ENCODE measurements at places on chromosomes 6 and 20. TPM values are rescaled to one million over a fixed set of nuclear protein-coding genes. Genes with fewer than 3 reads are reported as not detected.

- no peak for DNase-seq
Observed at GRCh38 chr20:31821427-31821826, 2.3 kb downstream of the MYLK2 start.

The TRIM40 gene
- total RNA-seq: not detected

The SPATA25 gene
- 9.6 TPM for total RNA-seq

- DNase-seq: no peak
Observed at GRCh38 chr6:90066697-90067096, 172.4 kb downstream of the GJA10 start.

GRCh38 chr6:130019326-130020072 is 1.1 kb downstream of the L3MBTL3 start:
- DNase-seq: no peak

- DNase-seq: no peak
Observed at GRCh38 chr20:25194333-25194972, 1.1 kb upstream of the ENTPD6 start.

DNA sequence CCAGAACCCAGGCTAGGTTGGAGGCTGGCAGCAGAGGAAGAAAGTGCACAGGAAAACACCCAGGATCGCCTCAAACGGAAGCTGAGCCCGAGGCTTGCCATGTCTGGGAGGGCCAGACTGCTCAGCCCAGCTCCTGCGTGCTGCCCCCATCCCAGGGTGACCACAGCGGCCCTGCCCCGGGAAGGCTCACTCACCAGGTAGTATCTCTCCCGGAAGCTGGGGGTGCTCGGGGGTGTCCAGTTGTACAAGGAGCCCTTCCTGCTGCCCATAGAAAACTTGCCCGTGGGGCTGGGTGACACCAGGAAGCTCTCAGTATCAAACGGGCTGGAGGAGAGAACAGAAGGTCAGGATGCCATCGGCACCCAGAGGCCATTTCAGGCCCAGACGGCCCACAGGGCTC is 86.9 kb downstream of the RIPOR3 start:
- DNase-seq: no peak

- no peak for DNase-seq
Observed at GRCh38 chr6:36492621-36493020, 49.8 kb downstream of the KCTD20 start.

DNA sequence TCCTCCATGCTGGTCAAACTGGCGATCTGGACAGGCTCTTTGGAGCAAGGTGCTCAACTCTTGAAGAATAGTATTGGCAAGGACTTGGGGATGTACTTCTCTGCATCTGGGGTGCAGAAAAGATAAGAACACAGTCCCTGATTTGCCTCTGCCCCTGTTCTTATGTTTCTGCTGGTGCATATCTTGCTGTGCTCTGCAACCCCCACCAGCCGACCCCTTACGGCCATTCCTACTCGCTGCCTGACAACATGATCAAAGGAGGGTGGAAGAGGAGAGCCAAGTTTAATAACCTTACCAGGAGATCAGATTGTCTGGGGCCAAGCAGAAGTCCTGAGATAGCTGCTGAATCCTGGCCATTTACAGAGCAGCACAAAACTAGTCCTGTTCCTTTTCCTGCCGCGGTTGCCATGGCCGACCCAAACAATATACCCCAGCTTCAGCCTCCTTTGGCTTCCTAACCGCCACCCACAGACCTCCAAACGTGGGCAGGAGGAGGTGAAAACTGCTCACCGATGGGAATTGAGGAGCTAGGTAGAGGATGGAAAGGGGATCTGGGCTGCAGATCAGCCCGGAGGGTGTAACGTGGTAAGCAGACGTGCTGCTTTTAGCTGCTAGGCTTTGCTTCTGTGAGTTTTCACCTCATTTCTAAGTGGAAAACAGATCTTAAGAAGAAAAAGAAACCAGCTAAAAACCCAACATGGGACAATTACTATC is 60.9 kb downstream of the ATXN1 start:
- DNase-seq: no peak

GRCh38 chr6:29236060-29236459 is 65.4 kb downstream of the OR2J2 start:
- DNase-seq: no peak

Data from posterior vena cava (tissue), 2 donors.